Tibial nerve (tissue), 4 donors: ENCODE measurements at places on chromosomes 5 and 9. TPM values are rescaled to one million over a fixed set of nuclear protein-coding genes. Genes with fewer than 3 reads are reported as not detected.

DNA sequence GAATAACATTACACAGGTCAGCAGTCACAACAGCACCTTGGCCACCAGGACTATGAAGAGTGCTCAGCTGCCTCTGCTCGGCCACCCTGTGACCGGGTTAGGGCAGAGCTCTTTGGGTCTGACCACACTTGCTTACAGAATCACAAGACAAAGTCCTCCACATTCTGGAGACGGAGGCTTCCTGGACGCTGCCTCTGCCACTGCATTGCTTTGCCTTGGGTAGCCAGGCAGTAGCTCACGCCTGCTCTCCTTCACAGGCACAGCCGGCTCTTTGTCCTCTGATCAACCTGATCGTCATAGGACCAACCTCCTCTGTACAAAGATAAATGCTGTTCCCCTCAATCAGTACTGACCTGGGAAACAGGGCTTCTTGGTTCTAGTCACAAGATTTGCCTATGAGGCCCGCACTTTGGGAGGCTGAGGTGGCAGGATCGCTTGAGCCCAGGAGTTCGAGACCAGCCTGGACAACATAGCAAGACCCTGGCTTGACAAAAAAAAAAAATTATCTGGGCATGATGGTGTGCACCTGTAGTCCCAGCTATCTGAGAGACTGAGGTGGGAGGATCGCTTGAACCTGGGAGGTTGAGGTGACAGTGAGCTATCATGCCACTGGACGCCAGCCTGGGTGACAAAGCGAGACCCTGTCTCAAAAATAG lies 128.4 kb upstream of the IER5L start:
- no peak overlapping the region for H3K27ac ChIP-seq
- no peaks in the 10 kb centered on the region for H3K4me1 ChIP-seq
- no peak for DNase-seq

GRCh38 chr9:120921661-120922181 lies 4.9 kb downstream of the TRAF1 start:
- H3K27ac ChIP-seq: peak overlapping the region; percentile 78
- H3K4me3 ChIP-seq: no peak overlapping the region
- H3K36me3 ChIP-seq: no peaks in the 10 kb centered on the region
- H3K4me1 ChIP-seq: peaks cover 3% of the 10 kb centered on the region
- no peak for DNase-seq

DNA sequence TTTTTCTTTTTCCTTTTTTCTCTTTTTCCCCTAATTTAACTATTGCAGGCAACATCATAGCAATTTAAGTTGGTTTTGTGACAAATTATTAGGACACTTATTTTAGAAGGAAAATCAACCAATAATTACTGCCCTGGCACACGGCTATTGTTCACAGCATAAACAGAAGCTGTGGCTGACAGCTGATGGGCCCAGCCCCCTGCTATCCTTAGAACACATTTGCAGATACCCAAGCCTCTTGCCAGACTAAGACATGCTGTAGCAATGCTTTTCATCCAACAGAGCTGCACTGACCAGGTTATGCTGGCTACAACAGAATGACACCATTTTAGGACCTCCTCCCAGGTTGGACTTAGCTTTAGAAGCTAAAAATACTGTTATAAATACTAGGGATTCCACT lies 852.7 kb upstream of the DMAC1 start:
- H3K27ac ChIP-seq: no peak overlapping the region
- H3K36me3 ChIP-seq: no peaks in the 10 kb centered on the region
- H3K27me3 ChIP-seq: no peaks in the 10 kb centered on the region
- H3K4me3 ChIP-seq: no peak overlapping the region
- H3K4me1 ChIP-seq: no peaks in the 10 kb centered on the region

- H3K4me1 ChIP-seq: no peaks in the 10 kb centered on the region
- no peaks in the 10 kb centered on the region for H3K36me3 ChIP-seq
- H3K27me3 ChIP-seq: no peaks in the 10 kb centered on the region
- no peak overlapping the region for H3K27ac ChIP-seq
- DNase-seq: no peak
Observed at GRCh38 chr5:175893466-175893865, 22.1 kb downstream of the CPLX2 start.

DOLPP1 gene
- total RNA-seq: 5.1 TPM

UBQLN1 gene
- total RNA-seq: 107 TPM

LVRN gene
- 10.6 TPM for total RNA-seq

CHSY3 gene
- 3.6 TPM for total RNA-seq

IL5 gene
- not detected for total RNA-seq

GRCh38 chr9:89839449-89839848 lies 234.6 kb downstream of the GADD45G start:
- H3K27ac ChIP-seq: no peak overlapping the region
- H3K4me3 ChIP-seq: no peak overlapping the region
- DNase-seq: no peak
- H3K4me1 ChIP-seq: peaks cover 12% of the 10 kb centered on the region
- no peaks in the 10 kb centered on the region for H3K36me3 ChIP-seq

SLC25A2 gene
- 0.42 TPM for total RNA-seq
